Activated CD8-positive, alpha-beta memory T cell treated with anti-CD3 and anti-CD28 coated beads for 48 hours (primary cell): ENCODE measurements at places on chromosomes 2 and 18.

GRCh38 chr18:63271148-63271547 lies 48.4 kb downstream of the BCL2 start:
- DNase-seq = no peak

DNA sequence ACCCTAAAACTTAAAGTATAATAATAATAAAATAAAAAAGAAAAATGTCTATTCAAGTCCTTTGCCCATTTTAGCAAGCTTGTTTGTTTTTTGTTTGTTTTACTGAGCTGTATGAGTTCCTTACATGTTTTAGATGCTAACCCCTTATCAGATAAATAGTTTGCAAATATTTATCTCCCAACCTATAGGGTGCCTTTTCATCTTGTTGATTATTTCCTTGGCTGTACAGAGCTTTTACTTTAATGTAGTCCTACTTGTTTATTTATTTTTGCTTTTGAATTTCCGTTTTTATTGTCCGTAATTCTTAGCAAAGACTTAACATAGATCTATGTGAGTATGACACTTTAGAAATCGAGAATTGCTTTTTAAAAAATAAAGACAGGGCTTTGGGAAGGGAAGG lies 17.8 kb downstream of the PXDN start:
- no peak for DNase-seq

DNA sequence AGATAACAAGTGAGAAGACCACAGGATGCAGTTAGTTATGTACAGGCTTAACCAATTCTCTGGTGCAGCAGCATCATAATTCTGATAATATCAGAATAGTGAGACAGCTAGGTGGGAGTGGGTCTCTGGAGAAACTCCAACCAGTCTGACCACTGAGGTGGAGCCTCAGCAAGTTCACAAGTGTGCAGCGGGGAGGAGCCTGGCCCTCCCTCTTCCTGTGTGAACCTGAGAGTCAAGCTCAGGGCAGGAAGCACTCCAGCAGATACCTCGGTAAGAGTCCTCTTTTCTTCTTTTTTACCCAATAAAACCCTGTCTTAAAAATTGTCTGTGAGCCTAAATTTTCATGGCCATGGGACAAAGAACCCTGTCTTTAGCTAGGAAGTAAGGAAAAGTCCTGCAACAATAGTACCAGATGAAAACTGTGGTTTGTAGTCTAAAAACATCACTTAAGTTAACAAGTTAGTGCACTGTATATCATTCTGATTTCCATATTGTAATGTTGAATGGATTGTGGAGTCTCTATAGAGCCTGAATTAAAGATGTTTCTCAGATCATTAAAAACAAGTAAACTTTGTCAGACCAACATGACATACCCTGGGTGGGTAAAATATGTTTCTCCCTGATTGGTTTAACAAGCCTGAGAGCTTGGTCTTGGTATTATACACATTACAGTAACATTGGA lies 370.8 kb downstream of the TMEM182 start:
- no peak for DNase-seq

GRCh38 chr2:84424152-84424551 lies 34.9 kb downstream of the SUCLG1 start:
- DNase-seq = no peak

GRCh38 chr2:220276741-220277444 lies 649.5 kb downstream of the SLC4A3 start:
- DNase-seq = no peak

- DNase-seq = no peak
Observed at GRCh38 chr2:101023327-101024107, 21.4 kb downstream of the RPL31 start.

DNA sequence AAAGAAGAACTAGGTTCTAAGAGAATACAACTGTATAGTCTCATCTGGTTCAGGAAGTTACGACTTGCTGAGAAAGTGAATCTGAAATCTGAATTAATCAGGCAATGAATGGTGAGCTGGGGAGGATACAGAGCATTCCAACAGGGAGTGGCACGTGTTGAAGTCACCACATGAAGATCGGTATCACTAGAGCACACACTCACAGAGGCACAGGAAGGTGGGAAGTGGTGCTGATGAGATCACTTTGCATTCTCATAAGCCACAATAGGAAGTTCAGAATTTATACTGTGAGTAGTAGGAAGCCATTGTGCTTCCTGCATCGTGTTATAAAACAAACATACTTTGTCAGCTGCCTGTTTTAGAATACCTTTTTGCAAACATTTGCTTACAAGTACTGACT lies 615.0 kb upstream of the DDX18 start:
- no peak for DNase-seq

GRCh38 chr2:67214585-67215185 lies 182.4 kb upstream of the ETAA1 start:
- no peak for DNase-seq

DNA sequence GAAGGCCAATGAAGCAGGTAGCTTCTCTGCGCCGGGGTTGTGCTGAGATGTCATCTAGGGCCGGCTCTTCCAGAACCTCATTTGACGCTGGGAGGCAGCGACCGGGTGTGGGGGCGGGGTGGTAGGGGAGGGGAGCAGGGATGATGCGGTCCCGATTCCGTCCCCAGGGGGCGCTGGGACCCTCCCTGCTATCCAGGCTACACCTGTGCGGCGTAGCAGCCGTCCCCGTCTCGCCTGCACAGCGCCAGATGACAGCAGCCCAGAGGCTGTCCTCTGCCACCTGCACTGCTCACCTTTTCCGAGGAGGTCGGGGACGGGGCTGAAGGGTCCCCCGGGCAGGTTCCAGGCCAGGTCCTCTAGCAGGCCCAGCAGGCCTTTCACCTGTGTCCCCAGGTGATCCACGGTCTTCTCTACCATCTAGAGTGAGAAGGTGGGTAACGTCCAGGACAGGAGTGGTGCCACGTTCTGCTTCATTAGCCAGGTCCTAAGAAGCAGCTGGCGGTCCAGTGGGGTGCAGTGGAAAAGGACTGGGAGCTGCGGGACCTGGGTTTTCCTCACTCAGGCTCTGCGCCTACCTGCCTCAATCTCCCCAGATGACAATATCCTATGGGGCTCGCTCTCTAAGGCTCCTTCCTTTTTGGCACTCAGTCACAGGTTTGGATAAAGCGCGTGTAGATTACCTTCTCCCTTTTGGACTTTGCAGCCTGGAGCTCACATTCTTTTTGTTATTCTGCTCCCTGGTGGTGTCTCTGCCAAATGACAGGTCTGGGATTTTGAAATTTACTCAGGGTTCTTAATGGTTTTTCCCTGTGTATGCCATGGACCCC lies 56.0 kb upstream of the RAB6C start:
- DNase-seq = no peak

- DNase-seq = no peak
Observed at GRCh38 chr2:19776941-19777514, 124.8 kb downstream of the TTC32 start.

DNA sequence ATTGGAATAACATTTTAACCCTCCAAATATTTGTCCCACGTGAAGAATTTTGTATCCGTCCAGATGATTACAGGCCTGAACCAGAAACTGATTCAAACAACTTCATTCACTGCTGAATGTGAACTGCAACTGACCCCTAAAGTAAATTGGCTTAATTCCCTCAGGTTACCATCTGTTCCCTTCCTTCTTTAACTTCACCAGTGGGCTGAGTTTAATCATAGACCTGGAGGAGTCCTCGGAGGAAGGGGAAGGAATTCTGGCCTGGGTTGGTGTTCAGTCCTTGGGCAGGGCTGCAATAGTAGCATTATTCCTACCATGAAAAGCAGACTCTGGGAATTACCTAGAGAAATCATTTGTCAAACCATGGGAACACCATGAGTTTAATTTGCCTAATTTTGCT lies 207.4 kb downstream of the TMEM247 start:
- DNase-seq = no peak
